ENCODE measurements at places on chromosomes 12 and 14. TPM values are rescaled to one million over a fixed set of nuclear protein-coding genes. Genes with fewer than 3 reads are reported as not detected.

PRB2 gene
- total RNA-seq: not detected

HELB gene
- 3.5 TPM for total RNA-seq

TSPAN19 gene
- not detected for total RNA-seq

CLEC4E gene
- not detected for total RNA-seq

GPR132 gene
- total RNA-seq: not detected

NPFF gene
- not detected for total RNA-seq

BCL11B gene
- total RNA-seq: 16.3 TPM

CISTR gene
- not detected for total RNA-seq

TMEM132C gene
- total RNA-seq: not detected

LRRC10 gene
- total RNA-seq: not detected

SERPINA12 gene
- total RNA-seq: not detected

PHLDA1 gene
- 138 TPM for total RNA-seq

PTPRO gene
- total RNA-seq: 0.03 TPM

PLEKHG3 gene
- total RNA-seq: 84.7 TPM

EIF2B2 gene
- 57.8 TPM for total RNA-seq

CIT gene
- 26.9 TPM for total RNA-seq

SERPINA5 gene
- not detected for total RNA-seq

MFAP5 gene
- 158 TPM for total RNA-seq

TTC9 gene
- total RNA-seq: 0.95 TPM

DUSP16 gene
- 15.0 TPM for total RNA-seq

KRT81 gene
- not detected for total RNA-seq

CDKN1B gene
- total RNA-seq: 15.6 TPM

SERPINA9 gene
- total RNA-seq: not detected

DYRK4 gene
- total RNA-seq: 53.6 TPM

TPPP2 gene
- not detected for total RNA-seq

FAR2 gene
- total RNA-seq: 12.9 TPM

KRT8 gene
- 504 TPM for total RNA-seq

CACNA2D4 gene
- total RNA-seq: 0.10 TPM

PZP gene
- total RNA-seq: not detected

IFI27L2 gene
- total RNA-seq: 101 TPM

GOLT1B gene
- total RNA-seq: 33.9 TPM

Data from foreskin keratinocyte (primary cell).